Activated naive CD4-positive, alpha-beta T cell treated with anti-CD3 and anti-CD28 coated beads for 36 hours (primary cell): ENCODE measurements at places on chromosomes 5 and 9. TPM values are rescaled to one million over a fixed set of nuclear protein-coding genes. Genes with fewer than 3 reads are reported as not detected.

C9orf50 gene
- total RNA-seq: not detected

LRRC26 gene
- total RNA-seq: not detected

SLCO6A1 gene
- total RNA-seq: not detected

LCN1 gene
- total RNA-seq: 0.29 TPM

C1QTNF3 gene
- 1.7 TPM for total RNA-seq
